T-cell (primary cell): ENCODE measurements at places on chromosomes 7 and 10.

- peak; percentile 86 for DNase-seq
These were observed 14.7 kb upstream of the MICALL2 start for GRCh38 chr7:1473864-1474512.

DNA sequence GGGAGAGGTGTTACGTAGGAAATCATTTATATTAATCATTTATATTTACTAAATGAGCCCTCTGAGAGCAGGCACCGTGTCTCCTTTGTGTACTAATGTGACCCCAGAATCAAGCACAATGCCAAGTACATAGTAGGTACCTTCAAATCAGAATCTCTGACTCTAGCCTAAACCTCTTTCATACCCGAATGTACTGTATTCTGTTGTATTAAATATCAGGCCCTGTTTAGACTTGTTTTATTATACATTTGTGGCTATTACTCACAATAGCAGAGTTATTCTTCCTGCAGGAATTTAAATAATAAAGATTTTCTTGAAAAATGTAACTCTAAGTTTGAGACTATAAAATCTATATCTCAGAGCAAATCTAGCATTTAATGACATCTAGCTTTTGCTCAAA lies 297.3 kb downstream of the EXOC4 start:
- DNase-seq, result no peak

DNA sequence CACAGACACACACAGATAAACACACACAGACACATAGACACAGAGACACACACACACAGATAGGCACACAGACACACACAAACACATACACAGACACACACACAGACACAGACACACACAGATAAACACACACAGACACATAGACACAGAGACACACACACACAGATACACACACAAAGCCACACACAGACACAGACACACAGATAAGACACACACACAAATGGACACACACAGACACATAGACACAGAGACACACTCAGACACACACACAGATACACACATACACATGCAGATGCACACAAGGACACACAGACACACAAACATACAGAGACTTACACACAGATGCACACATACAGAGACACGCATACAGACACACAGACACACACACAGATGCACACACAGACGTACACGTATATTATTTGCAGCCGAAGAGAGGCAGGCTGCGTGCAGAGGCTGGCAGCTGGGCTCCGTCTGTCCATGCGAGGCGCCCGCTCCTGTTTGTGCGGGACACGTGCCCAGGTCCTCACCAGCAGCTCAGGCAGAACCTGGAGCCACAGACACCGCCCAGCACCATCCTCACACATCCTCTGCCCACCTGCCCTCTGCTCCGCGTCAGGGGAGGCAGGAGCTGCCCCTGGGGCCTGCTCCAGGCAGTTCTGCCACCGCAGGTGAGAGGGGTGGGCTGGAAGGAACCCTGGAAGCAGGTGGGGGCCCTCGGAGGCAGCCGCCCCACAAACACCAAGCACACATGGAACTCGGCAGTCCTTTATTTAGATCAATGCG lies 1.2 kb downstream of the CALML5 start:
- no peak for DNase-seq

GRCh38 chr7:117505238-117505637 lies 25.4 kb downstream of the CFTR start:
- no peak for DNase-seq

- no peak for DNase-seq
These were observed 41.8 kb upstream of the TRIM8 start for GRCh38 chr10:102602272-102603045.

DNA sequence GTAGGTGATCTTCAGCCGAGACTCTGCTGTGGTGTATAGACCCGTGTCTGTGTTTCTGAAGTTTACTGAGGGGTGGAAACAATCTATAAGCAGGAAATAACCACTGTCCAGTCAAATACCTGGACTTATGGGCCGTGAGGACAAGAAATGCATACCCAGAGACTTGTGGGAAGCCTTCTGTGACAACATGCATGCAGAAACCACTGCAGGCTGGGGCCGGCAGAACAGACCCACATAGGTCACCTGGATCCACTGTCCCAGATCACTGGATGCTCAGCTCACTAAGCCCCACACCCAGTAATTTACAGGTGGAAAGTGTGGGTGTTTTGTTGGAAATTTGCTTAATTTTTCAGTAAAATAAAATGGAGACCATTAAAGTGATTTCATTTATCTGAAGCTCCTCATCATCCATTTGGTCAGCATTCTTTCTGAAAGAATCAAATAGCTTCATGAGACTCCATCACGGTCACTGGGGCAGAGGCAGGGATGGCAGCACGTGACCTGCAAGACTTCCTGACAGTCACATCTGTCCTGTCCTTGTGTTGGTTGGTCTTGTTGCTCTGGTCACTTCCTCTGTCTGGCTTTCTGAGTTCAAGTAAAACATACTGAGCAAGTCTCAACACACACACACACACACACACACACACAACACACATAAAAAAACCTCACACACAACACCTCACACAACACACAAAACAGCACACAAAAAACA lies 108.3 kb downstream of the TNS3 start:
- DNase-seq, result no peak

DNA sequence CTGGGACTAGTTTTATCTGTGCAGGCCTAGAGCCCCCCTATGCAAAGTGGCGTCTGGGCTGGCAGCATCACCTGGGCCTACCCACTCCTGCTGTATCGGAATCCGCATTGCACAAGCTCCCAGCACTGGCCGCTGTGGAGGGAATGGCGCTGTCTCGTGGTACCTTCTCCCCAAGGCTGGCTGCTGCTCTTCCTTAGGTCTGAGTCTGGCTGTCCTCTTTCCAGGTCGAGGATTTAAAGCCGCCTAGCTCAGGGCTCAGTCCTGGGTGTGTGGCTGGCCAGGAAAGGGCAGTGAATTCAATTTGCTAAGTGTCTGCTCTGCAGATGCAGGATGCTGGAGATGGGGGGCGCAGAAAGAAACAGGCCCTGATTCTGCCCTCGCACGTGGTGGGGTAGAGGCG lies 44.7 kb downstream of the MGMT start:
- DNase-seq, result no peak

GRCh38 chr10:43202224-43202656 lies 64.0 kb downstream of the CSGALNACT2 start:
- peak; percentile 49 for DNase-seq

- no peak for DNase-seq
These were observed 46.0 kb upstream of the PODXL start for GRCh38 chr7:131602304-131602993.

DNA sequence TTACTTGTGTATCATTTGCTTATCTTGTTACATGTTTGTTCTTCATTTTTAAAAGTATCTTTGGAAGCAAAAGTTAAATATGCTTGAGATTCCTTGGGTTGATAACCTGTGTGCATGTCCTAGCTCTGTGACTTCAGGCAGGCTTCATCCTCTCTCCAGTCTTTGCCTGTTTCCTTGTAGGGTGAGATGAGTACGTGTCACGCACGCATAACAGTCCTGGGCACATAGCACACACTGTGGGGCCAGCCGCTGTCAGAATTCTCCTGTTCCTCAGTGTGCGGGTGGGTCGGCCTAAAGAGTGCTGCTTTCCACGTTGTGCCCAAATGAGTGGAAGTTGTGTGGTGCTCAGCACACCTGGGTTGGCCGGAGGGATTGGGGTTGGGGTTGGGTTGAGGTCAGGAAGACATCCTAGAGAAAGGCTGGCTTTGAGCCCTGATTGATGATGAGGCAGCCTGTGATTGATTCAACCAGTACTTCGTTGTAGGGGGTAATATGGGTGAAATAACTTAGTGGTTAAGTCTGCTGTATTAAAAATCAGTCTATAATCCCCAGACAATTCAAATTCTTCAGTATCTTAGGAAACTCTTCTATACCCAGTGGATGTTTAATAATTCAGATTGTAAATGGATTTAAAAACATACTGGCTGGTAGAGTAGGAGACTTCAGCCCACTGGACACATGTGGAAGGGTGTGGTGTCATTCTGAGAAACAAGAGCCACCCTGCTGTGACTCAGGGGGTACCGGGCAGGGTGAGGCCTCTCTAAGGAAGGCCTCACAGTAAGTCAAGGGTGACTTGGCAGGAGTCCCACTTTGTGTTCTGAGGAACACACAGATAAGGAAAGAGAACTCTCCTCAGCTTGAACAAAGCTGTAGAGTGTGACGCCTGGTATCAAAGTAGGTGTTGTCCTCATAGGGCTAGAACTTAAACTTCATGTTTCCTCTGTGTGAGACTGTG lies 54.8 kb downstream of the DAGLB start:
- no peak for DNase-seq

DNA sequence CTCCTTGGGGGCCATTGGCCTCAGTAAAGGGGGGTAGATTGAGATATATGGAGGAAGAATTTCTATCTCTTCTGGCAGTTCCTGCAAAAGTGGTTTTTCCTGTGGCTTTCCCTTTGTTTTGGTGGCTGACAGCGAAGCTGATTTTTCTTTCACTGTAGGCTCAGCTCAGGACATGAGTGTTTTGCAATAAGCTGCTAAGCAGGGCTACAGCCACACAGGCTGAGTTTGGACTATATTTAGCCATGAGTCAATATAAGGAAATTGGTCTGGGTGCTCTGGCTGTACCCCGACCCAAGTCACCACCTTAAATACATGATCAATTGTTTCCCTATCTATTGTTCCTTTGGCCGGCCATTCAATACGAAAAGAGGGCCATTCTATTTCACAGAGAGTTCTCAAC lies 212.7 kb upstream of the KCND2 start:
- DNase-seq, result no peak

- no peak for DNase-seq
These were observed 7.3 kb downstream of the AGFG2 start for GRCh38 chr7:100546129-100546925.

DNA sequence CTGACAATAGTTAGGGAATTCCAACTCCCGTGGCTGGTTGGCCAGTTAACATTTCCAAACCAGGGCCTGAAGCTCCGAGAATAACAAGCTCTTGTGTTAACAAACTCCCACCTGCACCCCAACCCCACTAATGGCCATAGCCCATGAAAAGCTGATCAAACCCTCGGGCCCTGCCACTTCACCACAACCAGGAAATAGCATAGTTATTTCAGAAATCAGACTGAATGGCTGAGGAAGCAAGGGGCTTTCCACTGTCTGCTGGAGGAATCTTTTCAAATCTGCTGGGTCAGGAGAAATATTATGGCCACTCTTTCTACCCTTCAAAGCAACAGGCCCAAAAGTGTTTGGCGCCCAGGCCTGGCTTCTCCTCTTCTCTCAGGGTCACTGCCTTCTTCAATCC lies 145.6 kb downstream of the GLCCI1 start:
- no peak for DNase-seq

DNA sequence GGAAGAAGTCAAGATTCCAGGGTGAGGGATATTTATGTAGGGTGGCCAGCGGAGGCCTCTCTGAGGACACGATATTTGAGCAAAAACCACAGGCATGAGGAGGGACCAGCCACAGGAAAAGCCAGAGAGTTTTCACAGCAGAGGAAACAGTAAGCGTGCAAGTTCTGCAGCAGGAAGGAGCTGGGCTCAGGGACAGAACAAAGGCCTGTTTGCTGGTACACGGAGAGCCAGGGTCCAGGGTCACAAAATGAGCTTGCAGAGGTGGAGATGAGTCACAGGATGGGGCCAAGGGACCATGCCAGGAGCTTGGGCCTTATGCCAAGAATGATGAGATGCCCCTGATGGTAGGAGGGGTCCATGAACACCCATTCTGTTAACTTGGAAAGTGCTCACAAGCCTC lies 283.5 kb downstream of the PLXNA4 start:
- DNase-seq, result no peak

DNA sequence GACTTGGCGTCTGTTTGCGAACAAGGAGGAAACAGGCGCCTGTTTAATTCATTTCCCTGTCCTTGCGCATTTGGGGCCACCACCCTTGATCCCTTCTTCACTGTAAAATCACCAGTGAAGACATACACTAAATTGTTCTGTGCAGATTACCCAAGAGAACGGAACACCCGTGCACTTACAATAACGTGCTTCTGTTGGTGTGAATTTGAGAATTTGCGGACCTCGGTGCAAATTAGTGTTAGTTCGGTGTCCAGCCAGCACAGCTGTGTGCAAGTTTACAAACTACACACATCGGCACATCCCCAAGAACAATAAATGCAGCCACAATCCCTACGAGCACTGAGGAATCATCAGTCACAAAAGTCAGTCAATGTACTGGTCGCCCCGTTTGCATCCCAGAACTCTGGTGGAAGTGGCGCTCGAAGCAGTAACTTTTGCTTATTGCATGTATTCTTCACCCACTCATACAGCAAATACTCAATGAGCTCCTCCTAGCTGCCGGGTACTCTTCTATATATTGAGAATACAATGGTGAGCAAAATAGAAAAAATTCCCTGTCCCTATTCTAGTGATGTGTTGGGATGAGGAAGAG lies 786 bp upstream of the CNOT4 start:
- no peak for DNase-seq

DNA sequence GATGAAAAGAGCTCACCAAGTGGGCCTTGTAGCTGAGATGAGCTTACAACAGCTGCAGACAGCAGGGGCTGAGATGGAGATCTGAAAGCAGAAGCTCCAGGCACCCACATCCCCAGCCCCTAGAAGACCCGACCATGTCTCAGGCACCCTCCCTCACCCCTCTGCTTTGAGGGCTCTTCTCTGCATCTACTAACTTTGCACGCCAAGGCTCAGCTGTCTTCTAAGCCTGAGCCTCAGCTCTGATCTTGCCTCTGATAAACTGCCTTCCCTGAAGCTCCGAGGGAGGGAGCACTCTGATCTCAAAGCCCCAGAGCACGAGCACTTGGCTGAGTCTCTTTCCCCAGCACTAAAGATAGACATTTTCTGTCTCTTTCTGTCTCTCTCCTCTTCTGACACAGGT lies 42.0 kb downstream of the ANXA8 start:
- no peak for DNase-seq

DNA sequence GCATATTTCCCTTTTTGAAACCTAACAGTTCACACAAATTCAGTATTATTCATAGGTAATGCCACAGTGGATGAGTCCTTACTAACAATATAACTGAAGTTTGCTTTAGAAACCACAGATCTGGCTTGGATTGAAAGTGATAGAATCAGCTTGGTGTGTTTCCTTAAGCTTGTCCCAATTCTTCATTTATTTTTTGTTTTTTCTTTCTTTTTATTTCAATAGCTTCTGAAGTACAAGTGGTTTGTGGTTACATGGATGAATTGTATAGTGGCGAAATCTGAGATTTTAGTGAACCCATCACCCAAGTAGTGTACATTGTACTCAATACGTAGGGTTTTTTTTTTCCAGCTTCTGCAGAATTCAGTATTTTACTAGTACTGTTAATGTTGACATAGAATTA lies 518.2 kb upstream of the SEMA3D start:
- no peak for DNase-seq

- no peak for DNase-seq
These were observed 246.8 kb downstream of the TNS3 start for GRCh38 chr7:47335071-47335470.

- DNase-seq, result no peak
These were observed 175.2 kb upstream of the PPP2R2D start for GRCh38 chr10:131725581-131726069.
